ENCODE measurements at places on chromosomes 7 and 10.

DNA sequence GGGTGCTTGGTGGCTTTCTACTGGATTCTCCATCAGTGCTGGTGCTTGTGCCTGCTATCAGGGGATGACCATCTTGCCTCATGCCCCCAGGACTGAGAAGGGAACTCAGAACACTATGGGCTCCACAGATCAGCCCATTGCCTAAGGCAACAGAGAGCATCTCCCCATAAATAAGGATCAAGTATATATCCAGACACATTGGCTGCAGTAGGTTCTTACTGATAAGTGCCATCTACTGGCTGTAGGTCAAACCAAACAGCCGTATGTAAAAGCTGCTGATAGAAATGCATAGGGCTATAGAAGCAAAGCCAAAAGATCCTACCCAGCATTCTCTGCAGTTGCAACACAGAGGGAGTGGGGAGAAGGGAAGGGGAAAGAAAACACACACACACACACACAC, 153.7 kb downstream of the CDK14 start:
- no peak for DNase-seq

GRCh38 chr10:122419876-122420623, 34.4 kb upstream of the ARMS2 start:
- DNase-seq = no peak

DNA sequence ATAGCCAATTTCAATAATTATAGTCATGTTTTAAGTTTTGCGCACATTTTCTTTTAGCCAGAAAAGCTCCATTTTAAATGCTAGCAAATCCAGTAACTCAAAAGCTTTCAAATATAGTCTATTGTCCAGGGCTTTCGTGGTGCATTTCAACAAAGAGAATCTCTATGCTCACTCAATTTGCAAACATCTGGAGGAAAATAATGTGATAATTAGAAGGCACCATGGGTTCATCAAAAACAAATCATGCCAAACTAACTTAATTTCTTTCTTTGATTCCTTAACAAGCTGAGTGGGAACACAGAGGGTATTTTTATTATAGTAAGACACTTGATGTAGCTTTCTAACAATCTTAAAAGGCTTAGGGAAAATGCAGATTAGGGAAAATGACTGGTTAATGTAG, 179.8 kb downstream of the NXPH1 start:
- no peak for DNase-seq

DNA sequence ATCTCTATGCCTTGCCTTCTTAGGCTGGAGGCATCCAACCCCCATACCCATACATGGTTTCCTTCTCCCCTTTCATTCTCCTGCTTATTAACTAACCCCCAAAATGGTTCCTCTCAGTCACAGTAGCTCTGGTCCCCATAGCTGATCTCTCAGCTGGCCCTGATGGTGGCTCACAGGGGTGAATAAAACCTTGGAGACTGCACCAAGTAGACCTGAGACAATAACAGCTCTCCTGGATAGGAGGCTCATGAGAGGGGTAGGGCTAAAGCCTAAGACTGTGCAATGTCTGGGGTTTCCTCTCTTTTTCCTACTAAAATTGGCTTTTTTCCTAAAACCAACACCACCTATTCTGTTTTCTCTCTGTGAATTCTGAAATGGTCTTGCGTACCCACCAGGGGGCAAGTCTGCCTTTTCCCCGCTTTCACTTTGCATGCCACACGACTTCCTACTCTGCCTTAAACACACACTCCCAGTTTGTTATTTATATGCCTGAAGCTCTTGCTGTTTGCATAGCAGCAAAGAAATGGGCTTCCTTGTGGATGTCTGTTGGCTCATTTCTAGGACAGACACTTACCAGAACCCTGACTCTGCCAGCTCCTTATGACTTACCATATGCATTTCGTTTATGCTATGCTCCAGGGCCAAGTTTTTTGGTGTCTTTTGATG, 18.4 kb upstream of the PON1 start:
- no peak for DNase-seq

- no peak for DNase-seq
Observed at GRCh38 chr7:129257168-129257567, 32.3 kb downstream of the AHCYL2 start.

- no peak for DNase-seq
Observed at GRCh38 chr7:48611993-48612392, 312.4 kb upstream of the CDC14C start.

DNA sequence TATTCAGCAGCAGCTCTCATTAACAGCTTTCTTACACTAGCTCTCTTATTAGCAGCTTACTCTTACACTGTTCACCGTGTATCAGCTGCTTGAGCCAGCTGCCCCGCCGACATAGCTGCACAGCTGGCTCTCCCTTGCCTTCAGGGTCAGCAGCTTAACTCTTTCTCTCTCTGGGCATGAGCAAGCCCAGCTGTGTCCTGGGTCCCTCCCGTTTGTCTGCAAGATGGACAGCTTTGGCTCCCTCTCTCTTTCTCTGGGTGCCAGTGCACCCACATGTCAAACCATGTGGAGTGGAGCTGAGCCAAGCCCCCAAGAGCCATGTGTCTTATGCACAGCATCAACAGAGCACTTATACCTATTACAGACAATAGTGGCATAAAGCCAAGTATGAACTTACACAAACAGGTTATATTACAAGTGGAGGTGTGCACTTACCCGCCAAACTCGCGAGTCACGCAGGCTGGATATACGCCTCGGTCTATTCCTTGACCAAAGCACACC, 35.7 kb upstream of the MTPAP start:
- no peak for DNase-seq

DNA sequence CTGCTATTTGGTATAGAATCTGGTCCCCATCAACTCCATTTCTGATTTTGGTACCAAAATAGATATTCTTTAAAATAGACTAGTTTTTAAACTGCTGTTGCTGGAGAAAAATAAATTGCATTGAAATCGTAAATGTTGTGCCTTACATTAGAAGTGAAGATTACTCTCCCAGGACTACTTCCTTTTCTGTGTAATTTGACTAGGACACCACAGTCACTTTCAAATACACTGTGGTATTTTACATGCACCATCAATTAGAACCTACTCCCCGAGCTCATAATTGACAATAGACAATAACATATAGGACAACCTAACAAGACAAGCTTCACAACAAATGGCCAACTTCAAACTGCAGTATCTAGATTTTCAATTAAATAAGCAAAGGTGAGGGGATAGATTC, 211.5 kb downstream of the DGKB start:
- no peak for DNase-seq

- no peak for DNase-seq
Observed at GRCh38 chr7:45718464-45719330, 144.5 kb downstream of the ADCY1 start.

DNA sequence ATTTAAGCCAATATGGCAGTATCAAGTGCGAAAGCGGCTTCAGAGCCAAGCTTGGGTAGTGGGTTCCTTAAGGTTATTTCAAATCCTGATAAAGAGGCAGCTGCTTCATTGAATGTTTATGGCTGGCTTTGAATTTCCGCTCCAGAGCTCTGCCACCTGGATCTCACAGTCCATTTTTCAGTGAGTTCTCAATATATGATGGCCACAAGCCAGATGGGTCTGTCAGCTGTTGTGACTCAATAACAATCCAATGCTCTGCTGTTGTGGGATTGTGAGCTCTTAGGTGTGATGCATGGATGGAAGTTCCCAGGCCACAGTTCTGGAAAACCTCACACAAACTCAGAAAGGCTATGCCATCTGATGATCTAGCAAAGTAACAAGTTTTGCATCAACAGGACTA, 743.8 kb upstream of the LRRN3 start:
- no peak for DNase-seq

All from bone marrow (tissue), 2 donors.